ENCODE measurements at places on chromosomes 12 and 14.

DNA sequence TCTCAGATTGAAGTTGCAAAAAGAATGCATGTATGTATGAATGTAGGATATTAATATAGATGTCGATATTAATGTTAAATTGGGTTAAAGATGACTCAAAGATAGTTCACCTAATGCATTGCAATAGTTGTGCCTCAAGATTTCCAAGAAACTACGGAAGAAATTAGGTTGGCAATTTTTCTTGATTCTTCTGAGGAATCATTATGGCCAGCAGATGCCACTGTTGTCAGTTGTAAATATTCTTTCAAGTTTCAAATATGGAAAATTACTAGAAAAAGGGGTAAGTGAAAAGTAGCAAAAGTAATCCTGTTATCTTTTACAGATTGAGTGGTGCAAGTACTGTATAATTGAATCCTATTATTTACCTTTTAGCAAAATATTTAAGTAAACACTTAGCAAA, 202.1 kb downstream of the ADAMTS20 start:
- no peak for DNase-seq

GRCh38 chr14:82029038-82029437, 495.4 kb upstream of the SEL1L start:
- no peak for DNase-seq

- no peak for DNase-seq
Observed at GRCh38 chr14:51895375-51895774, 35.0 kb downstream of the GNG2 start.

DNA sequence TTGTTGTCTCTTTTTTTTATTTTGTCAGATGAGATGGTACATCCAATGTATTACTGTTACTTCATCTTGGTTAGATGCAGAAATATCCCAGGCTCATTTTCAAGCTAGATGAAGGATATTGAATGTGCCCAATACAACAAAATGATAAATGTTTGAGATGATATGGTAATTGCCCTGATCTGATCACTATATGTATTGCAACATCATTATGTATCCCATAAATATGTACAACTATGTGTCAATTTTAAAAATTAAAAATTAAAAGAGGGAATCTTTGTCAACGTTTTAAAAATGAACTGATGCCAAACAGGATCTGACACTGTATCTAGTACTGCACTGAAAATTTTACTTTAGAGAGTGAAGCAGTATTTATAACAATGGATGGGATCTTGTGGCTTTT, 78.5 kb downstream of the PPM1H start:
- DNase-seq, result no peak

- no peak for DNase-seq
Observed at GRCh38 chr14:70920608-70921007, 13.3 kb downstream of the PCNX1 start.

DNA sequence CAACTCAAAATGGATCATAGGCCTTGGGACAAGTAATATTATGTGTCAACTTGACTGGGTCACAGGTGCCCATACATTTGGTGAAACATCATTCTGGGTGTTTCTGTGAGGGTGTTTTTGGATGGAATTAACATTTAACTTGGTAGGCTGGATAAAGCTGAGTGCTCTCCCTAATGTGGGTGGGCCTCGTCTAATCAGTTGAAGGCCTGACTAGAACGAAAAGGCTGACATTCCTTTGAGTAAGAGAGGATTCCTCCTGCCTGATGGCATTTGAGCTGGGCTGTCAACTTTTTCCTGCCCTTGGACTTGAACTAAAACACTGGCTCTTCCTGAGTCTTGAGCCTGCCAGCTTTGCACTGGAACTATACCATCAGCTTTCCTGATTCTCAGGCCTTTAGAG, 93.4 kb upstream of the ESRRB start:
- no peak for DNase-seq

DNA sequence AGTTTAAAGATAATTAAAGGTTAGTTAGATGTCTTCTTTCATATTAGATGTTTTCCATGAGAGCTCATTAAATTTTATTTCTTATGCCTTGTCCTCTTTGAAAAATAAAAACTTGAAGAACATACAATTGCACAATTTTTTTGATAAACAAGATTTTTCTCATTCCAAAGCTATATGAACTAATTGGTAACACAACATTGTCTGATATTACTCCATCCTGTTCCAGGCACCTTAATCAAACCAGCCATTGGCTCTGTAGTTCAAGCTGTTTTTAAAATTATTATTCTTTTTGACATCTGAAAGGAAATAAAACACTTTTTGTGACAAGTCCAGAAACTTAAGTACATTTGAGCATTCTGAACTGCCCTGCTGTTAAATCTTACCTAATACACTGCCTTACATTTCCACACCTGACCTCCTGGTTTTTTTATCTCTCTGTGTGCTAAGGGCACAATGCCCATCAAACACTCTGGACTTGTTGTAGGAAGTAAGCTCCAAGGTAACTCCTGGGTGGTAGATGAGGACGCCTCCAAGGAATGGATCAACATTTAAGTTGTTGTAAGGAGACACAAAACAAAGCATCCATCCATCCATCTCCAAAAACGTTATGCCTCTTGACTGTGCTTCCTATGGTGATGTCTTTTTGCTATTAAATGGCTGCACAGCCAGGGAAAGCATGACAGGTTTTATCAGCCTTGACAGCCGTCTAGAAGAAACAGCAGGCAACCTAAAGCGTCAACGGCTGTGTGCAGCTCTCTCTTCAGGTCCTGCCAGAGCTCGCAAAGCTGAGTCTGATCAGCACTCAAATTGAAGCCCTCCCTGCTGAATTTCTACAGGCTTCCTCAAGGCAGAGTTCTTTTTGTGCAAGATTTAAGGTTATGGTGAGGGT, 449.9 kb upstream of the FLRT2 start:
- no peak for DNase-seq

DNA sequence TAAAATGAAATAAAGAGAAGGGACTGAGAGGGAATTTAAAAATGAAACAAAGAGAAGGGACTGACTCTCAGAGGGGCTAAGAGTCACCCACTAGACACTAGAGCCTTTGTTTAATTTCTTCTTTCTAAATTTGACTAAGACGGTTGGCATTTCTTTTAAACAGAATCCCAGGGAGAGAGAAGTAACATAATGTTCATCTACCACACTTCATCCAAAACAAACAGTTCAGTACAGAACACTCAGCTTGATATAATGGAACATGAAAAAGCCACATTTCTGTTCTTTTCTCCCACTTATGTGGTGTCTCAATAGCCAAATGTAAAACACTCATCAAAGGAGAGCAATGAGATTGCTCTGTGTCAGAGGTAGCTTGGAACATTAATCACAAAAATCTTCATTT, 10.1 kb upstream of the NT5DC3 start:
- DNase-seq, result no peak

- no peak for DNase-seq
Observed at GRCh38 chr12:2044165-2044564, 8.6 kb upstream of the CACNA1C start.

DNA sequence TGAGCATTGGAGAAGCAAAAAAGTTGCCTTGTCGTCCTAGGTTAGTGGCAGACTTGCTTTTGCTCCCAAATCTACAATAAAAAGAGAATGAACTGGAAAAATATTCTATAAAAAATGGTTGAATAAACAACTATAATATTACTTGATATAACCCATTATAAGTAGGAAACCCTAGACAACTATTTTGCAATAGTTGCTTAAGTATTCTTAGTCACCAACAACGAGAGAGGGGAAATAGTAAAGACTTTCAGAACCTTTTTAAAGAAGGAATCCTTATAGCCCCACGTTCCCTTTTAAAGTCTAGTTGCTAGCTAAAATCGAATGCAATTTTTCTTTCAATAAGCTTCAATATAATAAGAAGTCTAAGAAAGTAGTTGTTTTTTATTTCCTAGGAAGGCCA, 17.5 kb downstream of the AQP6 start:
- DNase-seq, result no peak

- no peak for DNase-seq
Observed at GRCh38 chr12:25364529-25365339, 114.0 kb upstream of the KRAS start.
